ENCODE measurements at places on chromosomes 6 and 20.

DNA sequence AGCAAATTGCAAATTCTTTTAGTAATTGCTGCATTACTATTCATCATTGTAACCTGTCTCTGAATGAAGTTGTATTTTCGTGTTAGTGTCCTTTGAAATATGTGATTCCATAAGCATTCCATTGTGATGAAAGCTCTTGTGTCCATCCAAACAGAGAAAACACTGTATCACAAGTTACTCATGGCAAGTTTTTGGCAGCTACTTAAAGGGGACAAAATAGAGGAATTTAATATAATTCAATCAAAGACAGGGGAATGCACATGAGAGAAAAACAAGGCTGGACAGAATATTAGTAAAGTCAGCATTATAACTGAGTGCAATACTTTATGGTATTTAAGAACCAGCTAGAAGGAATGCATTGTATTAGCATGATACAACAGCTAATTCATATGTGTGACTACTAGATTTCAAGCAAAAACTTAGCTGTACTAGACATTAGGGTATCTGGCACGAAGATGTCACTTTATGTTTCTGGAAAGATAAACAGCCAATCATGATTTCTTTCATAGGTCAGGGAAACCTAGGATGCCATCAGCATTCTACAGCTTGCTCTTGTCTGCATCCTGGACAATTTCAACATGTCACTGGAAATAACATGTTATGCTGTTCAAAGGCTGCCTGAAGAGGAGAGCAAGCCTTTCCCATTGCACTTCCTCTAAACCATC lies 270.6 kb upstream of the MARCKS start:
- no peak for DNase-seq

- DNase-seq, result no peak
Observed at GRCh38 chr20:5180933-5181332, 54.1 kb downstream of the CDS2 start.

DNA sequence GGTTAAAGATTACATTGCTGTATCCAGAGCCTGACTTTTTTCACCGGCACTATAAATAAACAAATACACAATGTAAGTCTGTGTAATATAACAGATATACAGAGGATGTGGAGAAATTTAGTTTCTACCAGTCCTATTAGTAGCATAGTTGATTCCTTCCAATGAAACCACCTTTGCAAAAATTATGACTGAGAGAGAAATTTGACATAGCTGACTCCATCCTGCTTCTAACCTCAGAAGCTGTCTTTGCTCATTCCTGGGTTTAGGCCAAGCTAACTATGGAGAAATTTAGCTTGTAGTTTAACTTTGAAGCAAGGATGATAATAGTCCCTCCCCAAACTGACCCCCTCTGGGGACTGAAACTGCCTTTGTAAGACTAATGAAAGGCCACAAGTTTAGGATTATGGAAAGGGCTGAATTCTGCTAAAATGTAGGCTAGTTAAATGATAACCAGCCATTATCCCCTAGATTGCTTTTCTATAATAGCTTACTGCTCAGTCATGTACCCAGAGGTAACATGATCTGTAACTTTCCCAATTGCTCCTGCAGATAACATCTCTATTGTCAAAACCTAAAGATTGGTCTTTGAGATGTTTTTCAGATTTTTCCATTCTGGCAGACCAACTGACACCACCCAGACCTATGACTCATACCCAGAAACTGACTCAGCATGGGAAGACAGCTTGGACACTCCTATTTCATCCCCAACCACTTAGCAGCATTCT lies 172.8 kb upstream of the ARG1 start:
- DNase-seq, result peak; percentile 88

DNA sequence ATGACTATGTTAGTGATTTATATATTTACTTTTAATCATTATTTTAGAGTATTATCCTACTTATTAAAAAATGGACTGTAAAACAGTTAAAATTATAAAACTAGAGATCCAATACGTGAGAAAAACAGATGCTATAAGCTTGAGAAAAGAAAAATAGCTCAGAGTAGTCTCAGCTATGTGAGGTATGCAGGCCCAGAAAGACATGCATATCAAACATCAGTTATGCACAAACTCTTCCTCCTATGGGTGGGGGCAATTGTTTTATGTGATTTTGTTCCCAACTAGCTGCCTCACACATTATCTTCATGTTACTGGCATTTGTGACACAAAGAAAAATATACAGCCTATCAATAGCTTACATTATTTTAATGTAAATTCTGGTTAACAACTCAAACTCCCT lies 28.8 kb downstream of the RARS2 start:
- DNase-seq, result no peak

GRCh38 chr6:108762394-108762793 lies 85.8 kb upstream of the ARMC2 start:
- no peak for DNase-seq

GRCh38 chr20:45796337-45797065 lies 4.7 kb downstream of the DNTTIP1 start:
- no peak for DNase-seq

DNA sequence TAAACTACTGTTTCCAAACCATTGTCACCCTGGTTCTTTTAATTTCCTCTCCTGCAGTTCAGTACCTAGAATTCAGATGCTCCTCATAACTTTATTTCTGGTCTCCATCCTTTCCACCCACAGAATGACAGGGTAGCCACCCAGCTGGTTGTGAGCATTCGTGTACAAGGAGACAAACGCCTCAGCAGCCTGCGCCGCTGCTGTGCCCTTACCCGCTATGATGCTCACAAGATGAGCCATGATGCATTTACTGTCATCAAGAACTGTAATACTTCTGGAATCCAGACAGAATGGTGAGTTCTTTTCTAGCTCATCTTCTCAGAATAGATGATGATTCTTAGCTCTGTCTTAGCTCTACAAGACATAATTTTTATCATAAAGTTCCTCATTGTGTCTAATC lies 18.6 kb downstream of the GTPBP2 start:
- DNase-seq, result no peak

DNA sequence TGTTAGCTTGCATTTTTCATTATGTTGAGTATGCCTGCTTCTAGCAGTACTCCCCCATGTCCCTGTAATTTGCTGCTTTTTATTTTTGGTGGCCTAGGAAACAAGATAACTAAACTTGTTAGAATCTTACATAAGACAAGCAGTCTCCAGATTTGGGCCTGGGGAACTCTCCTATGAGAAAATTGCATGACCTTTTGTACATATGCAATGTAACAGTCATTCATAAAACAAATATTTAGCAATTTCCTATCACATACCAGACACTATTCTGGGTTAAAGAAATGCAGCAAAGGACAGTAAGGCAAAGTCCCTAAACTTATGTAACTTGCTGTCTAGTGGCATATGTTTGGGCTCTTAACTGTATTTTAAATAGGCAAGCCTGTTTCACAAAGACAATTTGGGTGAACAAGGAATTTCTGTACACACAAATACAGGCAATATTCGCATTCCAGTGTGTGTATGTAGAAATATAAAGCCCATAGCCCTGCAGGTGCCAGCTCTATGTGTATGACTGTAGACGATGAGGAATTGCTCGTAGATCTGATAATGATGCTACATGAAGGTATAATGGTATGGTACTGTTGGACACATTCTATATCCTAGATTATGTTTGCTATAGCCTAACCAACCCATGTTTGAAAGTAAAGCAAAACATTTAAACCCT lies 305.2 kb upstream of the CITED2 start:
- DNase-seq, result no peak

GRCh38 chr20:38092260-38092857 lies 58.8 kb downstream of the RPRD1B start:
- no peak for DNase-seq

DNA sequence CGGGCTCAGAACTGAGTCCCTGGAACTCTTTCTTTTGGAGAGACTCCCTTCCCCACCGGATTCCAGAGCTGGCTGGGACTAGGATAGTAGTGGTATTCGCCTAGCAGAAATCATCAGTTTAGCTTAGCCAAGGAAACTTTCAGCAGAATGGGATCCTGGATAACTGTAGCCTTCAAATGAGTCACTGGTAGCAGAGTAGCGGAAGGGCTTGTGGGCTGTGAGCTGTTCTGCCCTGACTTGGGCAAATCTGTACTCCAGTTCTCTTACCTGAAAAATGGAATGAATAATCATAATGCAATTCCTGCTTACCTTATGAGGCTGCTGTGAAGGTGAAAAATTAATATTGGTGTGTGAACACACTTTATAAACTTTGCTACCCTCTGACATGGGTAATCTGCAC lies 244.3 kb upstream of the CHD6 start:
- DNase-seq, result no peak

DNA sequence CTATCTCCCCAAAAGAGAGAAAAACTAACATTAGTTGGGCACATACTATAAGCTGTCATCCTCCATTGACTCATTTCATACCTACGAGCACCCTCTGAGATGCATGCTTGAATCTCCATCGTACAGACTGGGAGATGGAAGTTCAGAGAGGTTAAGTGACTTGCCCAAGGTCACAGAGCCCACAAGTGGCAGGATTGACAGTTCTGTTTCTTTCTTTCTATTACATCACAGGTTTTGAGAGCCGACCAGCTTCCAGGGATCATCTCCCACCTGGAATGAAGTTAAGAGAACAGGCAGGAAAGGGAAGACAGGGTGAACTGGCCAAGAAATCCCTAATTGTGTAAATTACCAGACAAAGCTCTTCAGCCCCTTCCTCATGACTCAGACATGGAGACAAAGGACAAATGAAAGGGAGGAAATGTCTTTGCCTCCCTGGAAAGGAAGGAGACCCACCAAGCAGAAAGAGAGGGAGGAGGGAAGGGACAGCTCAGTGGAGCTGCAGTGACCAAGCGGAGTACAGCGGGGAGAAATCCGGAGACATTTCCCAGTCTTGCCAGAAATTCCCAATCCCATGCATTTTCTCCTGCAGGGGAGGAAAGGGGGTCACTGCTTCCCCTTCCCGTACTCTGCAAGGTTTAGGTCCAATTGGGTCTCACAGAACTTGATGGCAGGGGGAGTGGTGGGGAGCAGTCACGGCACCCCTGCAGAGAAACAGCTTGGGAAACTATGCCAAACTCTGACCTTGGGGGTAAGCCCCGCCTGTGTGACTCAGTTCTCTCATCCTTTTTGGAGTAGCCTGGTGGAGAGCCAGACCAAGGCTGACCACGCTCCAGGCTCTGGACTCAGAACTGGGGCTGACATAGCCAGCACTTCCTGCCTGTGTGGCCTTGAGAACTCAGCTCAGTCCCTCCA lies 154.3 kb downstream of the ANKRD60 start:
- no peak for DNase-seq

- DNase-seq, result no peak
Observed at GRCh38 chr20:50870561-50871161, 60.6 kb downstream of the ADNP start.

- peak; percentile 57 for DNase-seq
Observed at GRCh38 chr6:43060034-43060754, 763 bp downstream of the KLC4 start.

All from renal cortical epithelial cell (primary cell).